Endodermal cell (in vitro differentiated cells): ENCODE measurements at places on chromosomes 11 and 22. TPM values are rescaled to one million over a fixed set of nuclear protein-coding genes. Genes with fewer than 3 reads are reported as not detected.
A peak's percentile ranks its signal among the peaks of the same experiment; 100 is the strongest.

Gene SCUBE1
- total RNA-seq = 0.72 and 0.95 TPM in 2 replicates

Gene NECTIN1
- 24.2 to 29.8 TPM (median 29.3 TPM) in 3 replicates for total RNA-seq

Gene CABP4
- not detected in 3 replicates for total RNA-seq

Gene CASP5
- total RNA-seq = not detected in 3 replicates

Gene OOSP3
- not detected in 3 replicates for total RNA-seq

Gene TEX12
- not detected in 3 replicates for total RNA-seq

Gene FGF3
- total RNA-seq = not detected in 3 replicates

GRCh38 chr11:15977116-15977515 is 379.2 kb downstream of the SOX6 start:
- no peak for DNase-seq
- no peak overlapping the region for H3K27ac ChIP-seq
- no peaks in the 10 kb centered on the region for H3K27me3 ChIP-seq
- no peaks in the 10 kb centered on the region for H3K4me1 ChIP-seq
- no peak overlapping the region for H3K4me3 ChIP-seq

GRCh38 chr22:49717322-49717919 is 110.3 kb downstream of the BRD1 start:
- no peak overlapping the region for H3K4me3 ChIP-seq
- no peaks in the 10 kb centered on the region for H3K4me1 ChIP-seq
- DNase-seq = peak; percentile 61
- no peak overlapping the region for H3K27ac ChIP-seq
- H3K36me3 ChIP-seq = no peaks in the 10 kb centered on the region

DNA sequence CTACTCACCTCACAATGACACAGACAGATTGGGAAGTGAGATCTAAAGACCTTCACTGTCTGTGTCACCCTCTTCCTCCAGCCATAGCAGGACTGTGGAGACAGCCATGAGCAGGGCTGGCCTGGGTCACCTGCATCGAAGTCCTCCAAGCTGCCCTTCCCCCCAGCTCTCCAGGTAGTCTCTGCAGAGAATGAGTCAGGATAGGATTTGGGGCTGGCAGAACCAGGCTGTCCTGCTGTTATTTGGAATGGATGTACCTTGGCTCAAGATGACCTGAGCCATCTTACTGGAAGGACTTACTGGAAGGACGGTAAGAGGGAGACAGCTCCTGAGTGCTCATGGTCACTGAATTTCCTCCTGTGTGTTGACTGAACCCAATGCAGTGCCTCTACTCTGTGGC is 29.2 kb downstream of the GGTLC2 start:
- H3K27me3 ChIP-seq = peaks cover 31% of the 10 kb centered on the region
- no peaks in the 10 kb centered on the region for H3K4me1 ChIP-seq
- DNase-seq = no peak
- no peaks in the 10 kb centered on the region for H3K36me3 ChIP-seq

GRCh38 chr11:83819931-83820549 is 533.9 kb upstream of the CCDC90B start:
- H3K27ac ChIP-seq = no peak overlapping the region
- H3K4me3 ChIP-seq = no peak overlapping the region
- DNase-seq = no peak
- H3K4me1 ChIP-seq = peaks cover 8% of the 10 kb centered on the region
- no peaks in the 10 kb centered on the region for H3K36me3 ChIP-seq
- H3K27me3 ChIP-seq = no peaks in the 10 kb centered on the region

GRCh38 chr22:32548039-32548438 is 73.4 kb downstream of the FBXO7 start:
- H3K27ac ChIP-seq = no peak overlapping the region
- H3K36me3 ChIP-seq = no peaks in the 10 kb centered on the region
- no peak for DNase-seq
- no peaks in the 10 kb centered on the region for H3K4me1 ChIP-seq
- no peaks in the 10 kb centered on the region for H3K27me3 ChIP-seq
- H3K4me3 ChIP-seq = no peak overlapping the region

GRCh38 chr22:21866833-21867527 is 465 bp downstream of the MAPK1 start:
- peak overlapping the region; percentile 91 for H3K4me3 ChIP-seq
- H3K36me3 ChIP-seq = peaks cover 5% of the 10 kb centered on the region
- peak; percentile 63 for DNase-seq
- H3K27me3 ChIP-seq = no peaks in the 10 kb centered on the region

DNA sequence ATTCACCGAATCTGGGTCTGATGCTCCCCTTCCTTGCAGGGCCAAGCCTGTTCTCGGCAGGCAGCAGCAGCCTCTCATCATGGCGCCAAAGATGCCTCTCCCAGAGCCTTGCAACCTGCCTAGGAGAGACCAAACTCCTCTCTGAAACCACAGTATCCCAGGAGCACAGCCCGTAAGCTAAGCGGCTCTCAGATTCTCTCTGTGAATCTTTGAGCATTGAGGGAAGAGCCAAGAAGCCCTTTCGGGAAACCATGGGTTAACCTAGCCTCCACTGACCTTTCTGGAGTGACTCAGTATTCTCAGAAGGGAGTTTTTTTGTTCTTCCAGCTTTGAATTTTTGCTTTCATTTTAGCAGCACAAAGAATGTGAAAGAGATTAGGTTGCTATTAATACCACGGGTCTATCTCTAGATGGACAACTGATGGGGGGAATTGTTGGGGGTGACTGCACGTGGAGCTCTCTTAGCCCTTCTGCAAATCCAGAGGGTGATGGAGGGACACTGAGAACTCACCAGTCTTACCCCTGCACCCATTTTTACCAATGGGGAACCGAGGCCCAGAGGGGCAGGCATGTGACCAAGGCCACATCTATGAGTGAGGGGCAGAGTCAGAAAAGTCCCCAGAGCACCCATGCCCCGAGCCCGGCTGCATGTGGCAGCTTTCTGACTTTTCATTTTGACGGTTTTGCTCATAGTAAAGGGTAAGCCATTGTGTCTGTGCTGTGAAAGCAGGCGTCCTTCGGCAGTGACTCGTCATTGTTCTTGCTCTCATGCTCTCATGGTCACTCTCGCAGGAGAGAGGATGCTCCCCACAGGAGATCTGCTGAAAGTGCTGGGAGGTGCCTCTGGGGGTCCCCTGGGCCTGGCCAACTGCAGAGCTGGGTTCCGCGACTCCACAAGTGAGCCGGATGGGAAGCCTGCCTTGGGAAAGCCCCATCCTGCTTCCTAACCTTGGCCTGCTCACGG is 36.0 kb downstream of the IRAG1 start:
- no peak overlapping the region for H3K4me3 ChIP-seq
- H3K27ac ChIP-seq = peak overlapping the region; percentile 21
- no peak for DNase-seq
- no peaks in the 10 kb centered on the region for H3K27me3 ChIP-seq

GRCh38 chr22:29031227-29032011 is 30.2 kb downstream of the C22orf31 start:
- peaks cover 19% of the 10 kb centered on the region for H3K4me1 ChIP-seq
- DNase-seq = peak; percentile 89
- H3K27ac ChIP-seq = peak overlapping the region; percentile 89
- H3K36me3 ChIP-seq = no peaks in the 10 kb centered on the region

DNA sequence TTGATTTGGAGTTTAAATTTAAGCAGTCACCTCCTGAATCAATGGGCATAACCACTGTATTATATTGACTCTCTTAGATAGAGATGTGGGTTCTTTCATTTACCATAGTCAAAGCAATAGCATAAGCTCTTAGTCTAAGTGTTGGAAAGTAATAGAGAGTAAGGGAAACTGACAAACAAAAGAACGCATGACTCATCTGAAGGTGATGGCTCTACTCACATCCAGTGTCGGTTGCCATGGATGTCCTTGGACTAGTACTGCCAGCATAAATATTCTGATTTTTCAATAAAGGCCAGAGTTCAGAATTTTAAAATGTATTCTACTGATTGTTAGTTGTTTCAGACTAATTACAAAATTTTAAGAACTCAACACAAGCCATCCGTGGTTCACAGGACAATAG is 444.9 kb upstream of the DDI1 start:
- no peak overlapping the region for H3K4me3 ChIP-seq
- no peak for DNase-seq
- peaks cover 13% of the 10 kb centered on the region for H3K4me1 ChIP-seq

DNA sequence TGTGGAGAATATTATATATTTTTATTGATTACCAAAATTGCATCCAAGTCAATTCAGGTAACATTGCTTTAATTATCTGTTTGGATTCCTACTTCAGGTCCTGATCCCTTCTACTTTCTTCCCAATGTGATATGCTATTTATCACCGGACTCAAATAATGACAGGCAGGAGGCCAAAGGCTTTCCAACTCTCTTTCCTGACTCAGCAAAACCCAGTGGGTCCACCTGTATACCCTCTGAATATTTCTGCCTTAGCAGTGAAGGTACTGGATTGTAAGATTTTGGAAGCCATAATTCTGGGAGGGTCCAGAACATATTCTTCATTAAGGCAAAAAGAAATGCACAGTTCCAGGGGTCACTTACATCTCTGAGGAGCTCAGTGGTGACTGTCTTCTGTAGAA is 260.2 kb upstream of the UBASH3B start:
- H3K27ac ChIP-seq = no peak overlapping the region
- H3K4me1 ChIP-seq = no peaks in the 10 kb centered on the region
- no peaks in the 10 kb centered on the region for H3K27me3 ChIP-seq
- H3K4me3 ChIP-seq = no peak overlapping the region

DNA sequence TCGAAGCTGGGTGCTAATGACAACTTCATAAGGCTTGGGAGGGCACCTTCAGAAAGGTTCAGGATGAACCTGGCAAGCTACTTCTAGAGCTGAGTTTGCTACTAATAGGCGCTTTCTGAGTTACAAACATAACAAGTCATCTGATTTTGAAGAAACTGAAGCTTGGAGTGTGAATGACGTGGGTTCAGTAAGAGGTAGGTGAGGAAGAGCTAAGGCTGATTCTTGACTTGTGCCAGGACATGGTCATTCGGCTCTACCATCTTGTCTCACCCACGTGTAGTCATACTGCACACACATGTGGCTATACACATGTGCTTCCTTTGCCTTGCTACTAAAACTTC is 56.4 kb downstream of the SWAP70 start:
- peaks cover 34% of the 10 kb centered on the region for H3K36me3 ChIP-seq
- no peaks in the 10 kb centered on the region for H3K4me1 ChIP-seq
- no peak for DNase-seq
- H3K4me3 ChIP-seq = no peak overlapping the region
- H3K27ac ChIP-seq = no peak overlapping the region
- no peaks in the 10 kb centered on the region for H3K27me3 ChIP-seq

- H3K27ac ChIP-seq = no peak overlapping the region
- no peak for DNase-seq
- H3K4me1 ChIP-seq = no peaks in the 10 kb centered on the region
- no peak overlapping the region for H3K4me3 ChIP-seq
- H3K36me3 ChIP-seq = no peaks in the 10 kb centered on the region
Observed at GRCh38 chr11:19032990-19033389, 27.5 kb downstream of the MRGPRX2 start.

DNA sequence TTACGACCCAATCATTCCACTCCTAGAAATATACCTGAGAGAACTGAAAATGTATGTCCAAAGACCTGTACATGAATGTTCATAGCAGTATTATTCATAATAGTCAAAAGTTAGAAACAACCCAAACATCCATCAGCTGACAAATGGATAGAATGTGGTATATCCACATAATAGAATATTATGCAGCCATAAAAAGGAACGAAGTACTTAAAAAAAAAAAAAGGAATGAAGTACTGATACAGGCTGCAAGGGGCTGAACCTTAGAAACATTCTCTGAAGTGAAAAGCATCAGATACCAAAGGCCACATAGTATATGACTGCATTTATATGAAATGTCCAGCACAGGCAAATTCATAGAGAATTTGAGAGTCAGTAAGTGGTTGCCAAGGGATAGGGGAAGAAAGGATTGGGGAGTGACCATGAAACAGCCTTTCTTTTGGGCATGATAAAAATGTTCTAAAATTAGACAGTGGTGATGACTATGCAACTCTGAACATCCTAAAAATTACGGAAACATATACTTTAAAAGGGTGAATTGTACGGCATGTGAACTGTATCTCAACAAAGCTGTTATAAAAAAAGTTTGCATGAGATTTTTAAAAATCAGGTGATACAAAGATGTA is 1.8 kb downstream of the TPST2 start:
- H3K27ac ChIP-seq = no peak overlapping the region
- H3K4me3 ChIP-seq = peak overlapping the region; percentile 91
- no peak for DNase-seq
- H3K36me3 ChIP-seq = no peaks in the 10 kb centered on the region

- peak; percentile 84 for DNase-seq
- no peaks in the 10 kb centered on the region for H3K36me3 ChIP-seq
- H3K4me1 ChIP-seq = no peaks in the 10 kb centered on the region
- H3K27ac ChIP-seq = no peak overlapping the region
- H3K27me3 ChIP-seq = peaks cover 85% of the 10 kb centered on the region
- no peak overlapping the region for H3K4me3 ChIP-seq
Observed at GRCh38 chr22:19149047-19149883, 827 bp downstream of the GSC2 start.

DNA sequence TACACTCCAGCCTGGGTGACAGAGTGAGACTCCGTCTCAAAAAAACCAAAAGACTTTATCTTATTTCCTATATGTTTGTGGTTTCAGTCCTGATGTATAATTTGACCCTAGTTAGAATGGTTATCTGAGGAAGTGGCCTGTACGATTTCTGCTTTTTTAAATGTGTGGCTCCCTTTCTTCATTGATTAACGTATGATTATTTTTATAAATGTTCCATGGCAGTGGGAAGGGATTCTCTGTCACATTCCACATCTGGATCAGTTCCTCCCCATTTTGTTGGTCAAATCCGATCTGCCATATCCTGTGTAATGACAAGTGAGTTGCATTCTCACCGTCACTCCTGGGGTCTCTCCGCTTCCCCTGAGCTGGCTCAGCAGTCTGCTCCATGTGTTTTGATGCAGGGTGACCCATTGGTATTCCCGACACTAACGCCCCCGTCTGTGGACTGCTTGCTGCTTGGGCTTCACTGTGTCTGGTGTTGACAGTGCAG is 20.3 kb downstream of the NEAT1 start:
- no peaks in the 10 kb centered on the region for H3K4me1 ChIP-seq
- H3K27me3 ChIP-seq = no peaks in the 10 kb centered on the region
- peak; percentile 51 for DNase-seq
- no peak overlapping the region for H3K4me3 ChIP-seq
- no peak overlapping the region for H3K27ac ChIP-seq

- no peak overlapping the region for H3K4me3 ChIP-seq
- no peaks in the 10 kb centered on the region for H3K27me3 ChIP-seq
- H3K36me3 ChIP-seq = peaks cover 42% of the 10 kb centered on the region
- DNase-seq = no peak
Observed at GRCh38 chr22:24391836-24392217, 35.6 kb upstream of the ADORA2A start.

GRCh38 chr22:20026996-20027601 is 6.2 kb downstream of the TANGO2 start:
- no peaks in the 10 kb centered on the region for H3K27me3 ChIP-seq
- H3K4me1 ChIP-seq = no peaks in the 10 kb centered on the region
- no peak overlapping the region for H3K4me3 ChIP-seq
- no peak overlapping the region for H3K27ac ChIP-seq

GRCh38 chr11:111572581-111572980 is 29.7 kb upstream of the SIK2 start:
- no peak overlapping the region for H3K4me3 ChIP-seq
- H3K4me1 ChIP-seq = no peaks in the 10 kb centered on the region
- H3K36me3 ChIP-seq = no peaks in the 10 kb centered on the region
- DNase-seq = no peak

GRCh38 chr11:118081241-118081958 is 4.5 kb downstream of the TMPRSS4 start:
- DNase-seq = no peak
- H3K4me1 ChIP-seq = no peaks in the 10 kb centered on the region
- no peaks in the 10 kb centered on the region for H3K36me3 ChIP-seq
- H3K4me3 ChIP-seq = no peak overlapping the region
- no peak overlapping the region for H3K27ac ChIP-seq
- H3K27me3 ChIP-seq = no peaks in the 10 kb centered on the region

- peaks cover 7% of the 10 kb centered on the region for H3K27me3 ChIP-seq
- H3K27ac ChIP-seq = no peak overlapping the region
- H3K36me3 ChIP-seq = no peaks in the 10 kb centered on the region
- H3K4me3 ChIP-seq = no peak overlapping the region
Observed at GRCh38 chr11:121881806-121882205, 234.2 kb downstream of the BLID start.
